ENCODE measurements at places on chromosomes 12 and 14.
A peak's percentile ranks its signal among the peaks of the same experiment; 100 is the strongest.

- DNase-seq: no peak
Measured at GRCh38 chr12:42638697-42639096, 49.2 kb upstream of the PRICKLE1 start.

DNA sequence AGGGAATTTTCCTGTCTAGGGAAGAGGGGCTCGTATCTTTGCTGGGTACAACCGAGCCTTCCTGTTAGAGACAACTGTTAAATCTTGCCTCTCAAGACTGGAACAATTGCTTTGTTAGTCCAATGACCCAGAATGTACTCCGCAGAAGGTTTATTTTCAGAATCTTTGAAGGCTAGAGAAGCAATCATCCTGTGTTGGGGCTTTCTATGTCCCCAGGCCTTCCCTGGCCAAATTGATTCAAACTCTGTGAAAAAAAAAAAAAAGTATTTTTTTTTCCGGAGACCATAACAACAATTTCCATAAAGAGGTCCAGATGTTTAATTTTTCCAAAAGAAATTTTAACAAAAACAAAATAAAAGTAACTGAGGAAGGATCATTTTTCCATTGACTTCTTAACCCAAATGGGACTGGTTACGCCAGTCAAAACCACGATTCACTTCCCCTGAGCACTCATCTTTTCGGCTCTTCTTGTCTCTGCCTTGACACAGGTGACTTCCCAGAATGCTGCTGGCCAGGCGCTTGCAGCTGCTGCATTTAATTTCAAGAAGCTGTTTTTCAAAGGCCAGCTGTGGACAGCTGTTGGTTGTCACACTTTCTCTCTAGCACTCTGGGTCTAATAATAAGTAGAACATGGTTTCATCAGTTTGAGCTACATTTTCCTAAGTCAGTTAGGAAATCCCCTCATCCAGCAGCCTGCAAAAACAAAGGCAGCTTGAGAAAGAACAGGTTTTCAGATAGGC lies 81.6 kb upstream of the MANSC4 start:
- DNase-seq: no peak

- peak; percentile 6 for DNase-seq
Measured at GRCh38 chr14:63478010-63478409, 65.2 kb downstream of the PPP2R5E start.

- no peak for DNase-seq
Measured at GRCh38 chr14:20546877-20547276, 14.0 kb downstream of the RNASE9 start.

DNA sequence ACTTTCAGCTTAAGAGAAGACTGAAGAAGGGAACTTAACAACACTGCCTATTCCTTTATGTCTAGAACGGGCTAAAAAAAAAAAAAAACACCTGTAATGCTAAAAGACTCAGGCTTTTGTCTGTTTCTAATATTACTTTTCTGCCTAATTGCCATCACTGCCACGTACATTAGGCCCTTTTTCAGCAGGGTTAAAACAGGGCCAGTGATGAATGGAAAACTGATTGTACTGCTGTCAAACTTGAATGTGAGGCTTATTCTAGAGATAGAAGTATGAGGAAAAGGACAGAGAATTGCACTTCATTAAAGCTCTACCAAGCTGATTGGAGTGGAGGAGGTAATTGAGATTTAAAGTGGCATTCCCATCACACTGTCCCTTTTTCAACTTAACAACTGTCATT lies 535.8 kb downstream of the PRKD1 start:
- no peak for DNase-seq

GRCh38 chr14:101907619-101908018 lies 56.8 kb upstream of the DYNC1H1 start:
- DNase-seq: no peak

- DNase-seq: peak; percentile 88
Measured at GRCh38 chr14:54173802-54174201, 217.2 kb upstream of the BMP4 start.

GRCh38 chr14:22478247-22478646 lies 110.8 kb downstream of the DAD1 start:
- no peak for DNase-seq

- no peak for DNase-seq
Measured at GRCh38 chr14:93759719-93760307, 28.5 kb downstream of the PRIMA1 start.

DNA sequence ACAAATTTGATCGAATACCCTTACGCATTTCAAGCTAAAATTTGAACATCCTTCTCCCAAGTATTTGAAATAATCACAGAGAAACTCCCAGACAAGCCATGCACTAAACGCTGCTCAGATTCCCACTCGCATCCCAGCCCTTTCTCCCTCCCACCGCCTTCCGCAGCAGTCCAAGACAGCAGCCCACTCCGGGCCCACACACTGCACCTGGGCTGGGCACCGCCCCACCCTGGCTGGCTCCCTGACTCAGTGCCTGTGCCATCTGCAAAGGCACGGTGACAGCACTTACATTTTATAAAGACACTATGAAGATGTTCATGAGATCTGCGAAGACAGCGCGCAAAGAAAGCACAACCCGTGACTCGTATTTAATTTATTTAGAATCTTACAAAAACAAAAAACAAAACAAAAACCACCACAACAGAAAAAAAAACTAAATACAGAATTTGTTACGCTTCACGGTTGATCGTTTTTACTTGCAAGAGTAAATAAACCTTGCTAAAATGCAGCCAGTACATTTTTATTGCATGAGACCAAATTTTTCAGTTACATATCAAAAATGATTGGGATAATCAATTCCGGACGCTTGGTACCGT lies 17.2 kb upstream of the CDK2AP1 start:
- DNase-seq: no peak

GRCh38 chr12:90100579-90100978 lies 391.9 kb upstream of the ATP2B1 start:
- peak; percentile 47 for DNase-seq

DNA sequence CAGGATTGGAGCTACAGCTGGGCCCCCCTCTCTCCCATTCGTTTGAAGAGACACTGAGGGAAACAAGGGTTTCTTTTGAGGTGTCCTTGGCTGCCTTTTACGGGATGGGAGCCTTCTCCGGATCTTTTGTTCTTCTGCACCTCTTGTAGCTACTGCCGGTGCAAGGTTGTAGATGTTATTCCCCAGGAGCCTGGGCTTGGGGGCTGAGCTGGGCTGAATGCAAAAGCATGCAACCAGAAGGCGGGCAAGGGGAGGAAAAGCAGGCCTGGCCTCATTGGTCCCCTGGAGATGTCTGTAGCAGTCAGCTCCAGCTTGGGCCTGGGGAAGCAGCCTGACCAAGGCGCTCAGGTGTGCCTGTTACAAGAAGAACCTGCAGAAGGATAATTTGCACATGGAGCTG lies 110.3 kb downstream of the GCH1 start:
- DNase-seq: no peak

DNA sequence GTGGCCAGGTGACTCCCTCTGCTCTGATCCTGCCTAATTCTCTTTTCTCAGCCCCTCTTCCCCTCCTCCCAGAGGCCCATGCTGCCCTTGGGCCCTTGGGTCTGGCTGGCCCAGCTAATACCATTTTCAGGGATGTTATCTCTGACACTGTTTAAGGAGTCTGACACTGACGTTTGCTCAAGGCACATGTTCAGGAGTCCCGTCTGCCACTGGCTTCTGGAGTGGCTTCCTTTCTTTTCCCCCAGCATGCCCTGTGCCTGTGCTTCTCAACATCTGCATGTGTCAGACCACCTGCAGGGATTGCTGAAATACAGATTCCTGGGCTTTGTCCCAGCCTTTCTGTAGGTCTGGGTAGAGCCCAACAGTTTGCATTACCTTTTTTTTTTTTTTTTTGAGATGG lies 128.9 kb downstream of the BCL11B start:
- DNase-seq: no peak

GRCh38 chr14:69711881-69712560 lies 54.9 kb upstream of the SRSF5 start:
- DNase-seq: no peak

DNA sequence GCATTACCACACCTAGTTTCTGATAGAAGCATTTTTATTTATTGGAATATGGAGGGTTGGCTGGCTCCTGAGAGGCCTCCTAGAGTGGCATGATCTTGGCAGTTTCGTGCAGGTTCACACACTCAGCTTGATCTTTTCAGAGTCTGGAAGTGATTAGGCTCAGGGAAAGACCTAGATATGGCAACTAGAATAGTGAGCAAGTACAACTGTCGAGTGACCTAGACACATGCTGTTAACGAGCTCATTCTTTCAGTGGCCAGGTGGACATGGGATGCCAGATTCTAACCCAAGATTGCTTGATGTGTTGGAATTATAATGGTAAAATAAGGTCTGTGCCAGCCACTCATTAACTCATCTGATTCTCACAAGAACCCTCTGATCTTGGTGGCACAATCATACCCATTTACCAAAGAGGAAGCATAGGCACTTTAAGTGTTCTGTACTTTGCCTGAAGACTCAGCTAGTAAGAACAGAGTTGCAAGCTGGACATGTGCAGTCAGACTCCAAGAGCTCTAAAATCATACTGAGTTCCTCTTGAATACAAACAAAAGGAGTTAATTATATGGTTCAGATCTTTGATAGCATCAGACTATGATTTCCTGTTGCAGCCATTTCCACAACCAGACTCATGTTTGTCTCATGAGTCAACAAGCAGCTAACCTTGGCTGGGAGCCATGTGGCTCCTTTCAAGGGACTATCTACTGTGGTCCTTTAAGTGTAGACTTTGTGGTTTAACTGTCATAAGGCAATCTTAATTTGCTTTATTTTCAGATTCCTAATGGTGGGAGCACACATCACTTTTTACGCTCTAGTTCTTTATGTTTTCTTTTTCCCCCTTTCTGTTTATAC lies 144.2 kb downstream of the PLEKHA5 start:
- peak; percentile 99 for DNase-seq

DNA sequence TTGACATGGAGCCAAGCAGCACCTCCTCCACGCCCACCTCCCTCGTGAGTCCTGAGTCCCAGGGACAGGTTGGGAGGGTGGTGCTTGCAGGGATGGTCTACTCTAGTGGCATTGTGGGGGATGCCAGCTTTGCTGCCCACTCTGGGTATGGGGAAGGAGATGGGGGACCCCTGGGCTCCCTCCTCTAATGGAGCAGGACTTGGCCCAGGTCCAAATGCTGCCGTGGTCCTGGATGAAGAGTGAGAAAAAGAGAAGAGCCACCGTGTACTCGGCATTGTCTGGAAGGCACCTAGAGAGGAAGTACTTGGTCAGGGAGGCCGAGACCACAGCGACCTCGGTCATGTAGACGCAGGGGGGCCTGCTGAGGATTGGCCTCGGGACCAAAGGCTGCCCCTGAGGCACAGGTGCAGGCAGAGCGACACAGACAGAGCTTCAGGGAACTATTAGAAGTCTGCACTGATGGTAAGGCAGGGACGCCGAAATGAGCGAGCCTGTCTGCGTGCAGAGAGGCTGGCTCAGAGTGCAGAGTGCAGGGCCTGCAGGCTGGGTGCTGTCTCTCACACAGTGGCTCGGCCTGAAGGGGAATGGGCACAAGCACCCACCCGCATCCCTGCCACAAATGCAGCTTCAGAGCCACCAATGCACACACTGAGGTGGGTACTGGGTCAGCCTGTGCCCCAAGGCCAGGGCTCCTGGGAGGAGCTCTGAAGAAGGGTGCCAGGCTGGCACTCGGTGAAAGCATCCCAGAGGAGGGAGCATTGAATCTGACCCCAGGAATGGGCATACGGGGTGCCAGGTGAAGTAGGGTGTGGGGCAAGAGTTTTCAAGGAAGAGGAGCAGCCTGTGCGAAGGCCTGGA lies 17.4 kb downstream of the NGB start:
- no peak for DNase-seq

DNA sequence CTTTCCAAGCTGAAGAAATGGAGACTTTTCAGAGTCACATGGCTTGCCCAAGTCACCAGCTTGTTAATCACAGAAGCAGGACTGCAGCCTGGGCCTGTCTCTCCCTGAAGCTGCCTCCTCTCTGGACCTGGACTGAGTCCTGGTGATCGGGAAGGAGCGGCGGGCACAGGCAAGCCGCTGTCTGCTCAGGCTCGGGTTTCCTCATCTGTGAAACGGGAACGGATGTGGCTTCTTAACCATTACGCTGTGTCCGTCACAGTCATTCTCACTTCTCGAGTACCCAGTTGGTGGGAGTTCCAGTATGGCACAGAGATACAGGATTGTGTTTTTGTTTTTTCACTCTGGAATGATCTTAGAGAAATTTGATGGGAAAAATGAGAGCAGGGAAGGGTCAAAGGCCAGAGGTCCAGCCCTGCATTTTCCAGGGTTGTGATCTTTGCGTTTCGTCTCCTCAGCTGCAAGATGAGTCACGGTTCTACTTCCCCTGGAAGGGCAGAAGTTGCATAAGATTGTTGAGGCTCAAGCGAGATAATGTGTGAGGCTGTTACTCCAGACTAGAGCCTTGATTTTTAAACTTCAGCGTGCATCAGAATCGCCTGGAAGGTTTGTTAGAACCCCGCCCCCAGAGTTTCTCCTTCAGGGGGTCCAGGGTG lies 7.6 kb upstream of the LRTM2 start:
- DNase-seq: peak; percentile 70

- DNase-seq: peak; percentile 6
Measured at GRCh38 chr12:5614256-5614655, 182.3 kb downstream of the NTF3 start.

DNA sequence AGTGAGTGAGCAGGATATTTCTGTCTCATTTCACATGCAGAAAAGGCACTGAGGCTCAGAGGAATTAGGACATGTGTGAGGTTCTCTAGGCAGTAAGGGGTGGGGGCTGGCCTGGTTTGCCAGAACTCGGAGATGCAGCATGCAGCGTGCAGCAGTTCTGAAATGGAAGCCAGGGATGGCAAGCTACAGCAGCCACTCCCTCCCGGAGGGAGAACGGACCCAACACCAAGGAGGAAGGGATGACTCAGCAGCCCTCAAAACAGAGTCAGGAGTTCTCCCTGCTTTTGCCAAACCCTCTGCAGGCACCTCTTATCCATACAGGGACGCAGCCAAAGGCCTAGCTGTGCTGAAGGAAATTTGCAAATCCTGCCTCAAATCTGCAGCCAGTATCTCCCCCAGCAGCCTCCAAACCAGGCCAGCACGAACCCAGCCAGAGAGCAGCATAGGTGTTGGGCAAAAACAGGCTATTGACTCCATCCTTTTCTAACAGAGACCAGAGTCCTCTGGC lies 10.3 kb upstream of the SERPINA3 start:
- DNase-seq: peak; percentile 88

DNA sequence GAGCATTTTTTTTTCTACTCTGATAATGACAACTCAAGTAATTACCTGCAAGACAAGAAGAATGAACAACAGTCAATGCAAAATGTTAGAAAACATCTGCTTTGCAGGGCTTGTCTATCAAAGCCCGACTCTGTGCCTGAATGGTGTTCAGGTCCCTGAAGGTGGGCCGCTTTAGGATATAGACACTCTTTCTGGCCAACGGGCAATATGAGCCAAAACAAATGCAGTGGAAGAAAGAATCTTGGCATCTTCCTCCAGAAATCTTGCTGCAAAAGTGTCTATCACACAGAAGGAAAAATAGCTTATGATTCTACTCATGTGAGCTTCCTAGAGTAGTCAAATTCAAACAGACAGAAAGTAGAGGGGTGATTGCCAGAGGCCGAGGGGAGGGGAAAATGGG lies 32.7 kb downstream of the FOS start:
- DNase-seq: no peak

GRCh38 chr12:72464471-72464870 lies 192.3 kb downstream of the TRHDE start:
- DNase-seq: no peak

- peak; percentile 8 for DNase-seq
Measured at GRCh38 chr14:81363746-81364378, 36.3 kb downstream of the STON2 start.

- DNase-seq: no peak
Measured at GRCh38 chr14:104568620-104569019, 10.9 kb upstream of the C14orf180 start.

Measured in RPMI7951 (cell line).